Caco-2 (cell line): ENCODE measurements at places on chromosomes 6 and 20. TPM values are rescaled to one million over a fixed set of nuclear protein-coding genes. Genes with fewer than 3 reads are reported as not detected.

Gene BEND3
- 8.3 and 9.0 TPM in 2 replicates for total RNA-seq

GRCh38 chr20:13778827-13779226 is 5.9 kb downstream of the ESF1 start:
- H3K4me1 ChIP-seq, result no peaks in the 10 kb centered on the region
- peaks cover 4% of the 10 kb centered on the region for H3K36me3 ChIP-seq
- H3K27ac ChIP-seq, result no peak overlapping the region
- H3K4me3 ChIP-seq, result no peak overlapping the region
- H3K27me3 ChIP-seq, result no peaks in the 10 kb centered on the region

Gene TSHZ2
- 0.07 TPM in 2 replicates for total RNA-seq

- no peak overlapping the region for H3K4me3 ChIP-seq
- no peaks in the 10 kb centered on the region for H3K27me3 ChIP-seq
- H3K36me3 ChIP-seq, result no peaks in the 10 kb centered on the region
- H3K4me1 ChIP-seq, result peaks cover 13% of the 10 kb centered on the region; the same call in 1 of the 2 replicates
- H3K27ac ChIP-seq, result no peak overlapping the region
Observed at GRCh38 chr6:138597336-138597735, 98.0 kb upstream of the NHSL1 start.

DNA sequence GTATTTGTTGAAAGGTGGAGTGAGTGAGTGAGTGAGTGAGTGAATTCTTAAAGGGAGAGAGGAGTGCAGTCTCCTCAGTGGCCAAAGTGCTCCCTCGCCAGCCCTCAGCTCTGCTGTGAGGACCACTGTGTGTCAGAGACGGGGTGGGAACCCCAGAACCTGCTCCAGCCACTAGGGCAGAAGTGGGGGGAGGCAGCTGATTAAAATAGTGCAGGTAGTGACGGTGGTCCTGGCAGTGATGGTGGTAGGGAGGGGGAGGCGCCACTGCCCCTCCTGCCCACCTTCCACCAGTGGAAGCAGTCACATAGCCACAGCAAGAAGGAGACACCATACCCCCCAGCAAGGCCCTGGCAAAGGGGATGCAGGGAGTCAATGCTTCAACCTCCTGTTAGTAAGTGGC is 133.5 kb downstream of the PHACTR3 start:
- DNase-seq, result no peak
- H3K4me3 ChIP-seq, result no peak overlapping the region
- peaks cover 1% of the 10 kb centered on the region; the same call in 1 of the 2 replicates for H3K27me3 ChIP-seq
- H3K27ac ChIP-seq, result no peak overlapping the region
- H3K4me1 ChIP-seq, result no peaks in the 10 kb centered on the region
- H3K36me3 ChIP-seq, result no peaks in the 10 kb centered on the region

- H3K27ac ChIP-seq, result no peak overlapping the region
- H3K4me3 ChIP-seq, result no peak overlapping the region
- H3K27me3 ChIP-seq, result no peaks in the 10 kb centered on the region
- H3K4me1 ChIP-seq, result no peaks in the 10 kb centered on the region
Observed at GRCh38 chr6:106608080-106608668, 21.1 kb downstream of the RTN4IP1 start.

Gene ANKRD66
- not detected in 2 replicates for total RNA-seq

- peaks cover 76% of the 10 kb centered on the region for H3K4me1 ChIP-seq
- H3K27me3 ChIP-seq, result no peaks in the 10 kb centered on the region
- no peaks in the 10 kb centered on the region for H3K36me3 ChIP-seq
- peak overlapping the region; percentile 34 for H3K27ac ChIP-seq
- DNase-seq, result peak; percentile 93
- H3K4me3 ChIP-seq, result no peak overlapping the region
Observed at GRCh38 chr20:38113401-38114325, 51.4 kb downstream of the TGM2 start.

Gene CYP21A2
- total RNA-seq, result not detected in 2 replicates

Gene NT5DC1
- total RNA-seq, result 54.3 and 55.0 TPM in 2 replicates

Gene GJA10
- total RNA-seq, result not detected in 2 replicates

Gene PLN
- not detected in 2 replicates for total RNA-seq

- peaks cover 33% of the 10 kb centered on the region for H3K4me1 ChIP-seq
- H3K27me3 ChIP-seq, result no peaks in the 10 kb centered on the region
- peaks cover 6% of the 10 kb centered on the region for H3K36me3 ChIP-seq
- H3K27ac ChIP-seq, result peak overlapping the region; percentile 2
Observed at GRCh38 chr6:31697555-31697954, 5.6 kb downstream of the ABHD16A start.

- no peak for DNase-seq
- H3K27ac ChIP-seq, result no peak overlapping the region
- no peak overlapping the region for H3K4me3 ChIP-seq
- 0 out of 2 replicates have a peak, but pooled peaks cover 8% of the 10 kb centered on the region for H3K4me1 ChIP-seq
- peaks cover 5% of the 10 kb centered on the region for H3K36me3 ChIP-seq
Observed at GRCh38 chr20:20036756-20037155, 15.5 kb downstream of the CRNKL1 start.

DNA sequence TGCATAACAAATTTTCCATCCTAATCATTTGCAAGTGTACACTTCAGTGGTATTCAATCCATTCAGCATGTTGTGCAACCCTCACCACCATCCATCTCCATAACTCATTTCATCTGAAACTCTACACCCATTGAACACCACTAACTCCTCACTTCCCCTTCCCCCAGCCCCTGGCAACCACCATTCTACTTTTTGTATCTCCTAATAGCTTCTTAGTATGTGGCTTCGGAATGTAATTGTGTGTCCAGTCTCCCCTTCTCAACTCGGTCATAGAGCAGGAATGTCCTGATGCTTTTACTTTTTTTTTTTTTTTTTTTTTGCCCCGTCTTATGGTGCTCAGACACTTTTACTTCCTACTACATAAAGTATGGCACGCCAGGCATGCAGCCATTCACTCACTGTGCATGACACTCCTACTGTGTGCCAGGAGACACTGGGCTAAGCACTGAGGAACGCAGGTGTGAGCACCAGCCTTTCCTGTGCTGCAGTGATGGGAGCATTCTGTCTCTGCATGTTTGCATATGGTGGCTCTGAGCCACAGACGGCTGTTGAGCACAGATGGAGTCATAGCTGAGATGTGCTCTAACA is 15.3 kb downstream of the HCK start:
- no peaks in the 10 kb centered on the region for H3K4me1 ChIP-seq
- H3K27ac ChIP-seq, result no peak overlapping the region
- no peak for DNase-seq
- no peaks in the 10 kb centered on the region; the same call in 1 of the 2 replicates for H3K27me3 ChIP-seq
- H3K36me3 ChIP-seq, result no peaks in the 10 kb centered on the region

DNA sequence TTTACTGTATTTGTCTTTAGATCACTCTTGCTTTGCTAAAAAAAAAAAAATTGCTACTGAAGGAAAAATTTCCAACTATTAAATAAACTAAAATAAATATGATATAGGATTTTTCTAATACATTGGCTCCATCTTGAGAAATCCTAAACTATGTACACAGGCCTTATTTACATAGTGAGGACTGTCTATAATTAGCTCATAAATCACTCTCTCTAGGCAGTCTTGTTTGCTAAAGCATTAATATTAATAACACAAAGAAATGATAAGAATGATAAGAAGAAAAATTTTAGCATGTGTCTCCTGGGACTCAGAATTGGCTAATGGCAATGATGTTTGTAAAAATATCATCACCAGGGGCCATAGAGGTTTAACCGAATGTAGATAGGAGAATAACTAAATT is 13.3 kb upstream of the CRYBG1 start:
- peaks cover 1% of the 10 kb centered on the region for H3K27me3 ChIP-seq
- H3K36me3 ChIP-seq, result no peaks in the 10 kb centered on the region
- H3K4me3 ChIP-seq, result no peak overlapping the region
- H3K4me1 ChIP-seq, result peaks cover 7% of the 10 kb centered on the region; the same call in 1 of the 2 replicates

- no peaks in the 10 kb centered on the region for H3K4me1 ChIP-seq
- H3K27ac ChIP-seq, result no peak overlapping the region
- DNase-seq, result no peak
- H3K36me3 ChIP-seq, result no peaks in the 10 kb centered on the region
Observed at GRCh38 chr6:53938810-53939209, 144.0 kb downstream of the LRRC1 start.

- H3K36me3 ChIP-seq, result no peaks in the 10 kb centered on the region
- no peaks in the 10 kb centered on the region for H3K4me1 ChIP-seq
- DNase-seq, result no peak
- no peaks in the 10 kb centered on the region; the same call in 1 of the 2 replicates for H3K27me3 ChIP-seq
- no peak overlapping the region for H3K27ac ChIP-seq
Observed at GRCh38 chr20:36268440-36269342, 32.4 kb downstream of the AAR2 start.

GRCh38 chr6:139533573-139534471 is 159.4 kb upstream of the CITED2 start:
- peak overlapping the region; percentile 3; the same call in 1 of the 2 replicates for H3K4me3 ChIP-seq
- no peaks in the 10 kb centered on the region for H3K36me3 ChIP-seq
- peak; percentile 28 for DNase-seq
- peaks cover 54% of the 10 kb centered on the region for H3K4me1 ChIP-seq

GRCh38 chr6:26158076-26158580 is 70.9 kb downstream of the HFE start:
- peak; percentile 90 for DNase-seq
- peaks cover 6% of the 10 kb centered on the region for H3K4me1 ChIP-seq
- peak overlapping the region; percentile 74 for H3K4me3 ChIP-seq
- H3K27me3 ChIP-seq, result no peaks in the 10 kb centered on the region

Gene ULBP3
- total RNA-seq, result 8.1 and 8.5 TPM in 2 replicates

- H3K27ac ChIP-seq, result no peak overlapping the region
- H3K4me1 ChIP-seq, result no peaks in the 10 kb centered on the region
- H3K36me3 ChIP-seq, result no peaks in the 10 kb centered on the region
- no peak overlapping the region for H3K4me3 ChIP-seq
Observed at GRCh38 chr20:16821211-16822089, 73.3 kb downstream of the OTOR start.

DNA sequence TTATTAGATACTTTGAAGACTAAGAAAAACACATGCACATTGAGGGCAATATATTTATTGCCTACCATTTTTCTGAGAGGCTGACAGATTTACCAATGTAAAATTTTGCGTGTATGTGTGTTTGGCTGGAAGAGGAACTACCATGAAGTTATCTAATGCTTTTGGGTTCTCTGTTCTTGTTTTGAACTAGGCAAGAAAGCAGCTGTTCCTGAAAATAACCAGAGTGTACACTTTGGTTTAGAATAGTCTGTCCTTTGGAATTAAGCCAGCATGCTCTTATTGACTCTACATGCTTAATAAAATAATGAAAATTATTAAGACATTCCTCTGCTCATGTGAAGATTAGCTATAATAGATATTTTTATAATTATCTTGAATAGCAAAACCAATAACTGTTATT is 129.2 kb downstream of the MYB start:
- H3K4me3 ChIP-seq, result no peak overlapping the region
- no peaks in the 10 kb centered on the region for H3K36me3 ChIP-seq
- DNase-seq, result no peak
- no peaks in the 10 kb centered on the region for H3K4me1 ChIP-seq

DNA sequence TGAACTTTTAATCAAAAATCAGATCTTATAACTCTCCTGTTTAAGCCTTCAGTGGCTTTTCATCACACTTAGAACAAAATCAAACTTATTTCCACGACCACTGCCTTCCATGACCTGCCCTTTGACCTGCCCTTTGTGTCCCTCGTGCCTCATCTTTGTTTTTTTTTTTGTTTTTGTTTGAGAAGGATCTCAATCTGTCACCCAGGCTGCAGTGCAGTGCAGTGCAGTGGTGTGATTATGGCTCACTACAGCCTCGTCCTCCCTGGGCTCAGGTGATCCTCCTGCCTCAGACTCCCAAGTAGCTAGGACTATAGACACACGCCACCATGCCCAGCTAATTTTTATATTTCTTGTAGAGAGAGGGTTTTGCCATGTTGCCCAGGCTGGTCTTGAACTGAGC is 86.8 kb downstream of the CNBD2 start:
- H3K4me3 ChIP-seq, result no peak overlapping the region
- peaks cover 17% of the 10 kb centered on the region for H3K4me1 ChIP-seq
- DNase-seq, result no peak
- no peaks in the 10 kb centered on the region for H3K27me3 ChIP-seq
- no peak overlapping the region for H3K27ac ChIP-seq
- H3K36me3 ChIP-seq, result no peaks in the 10 kb centered on the region

DNA sequence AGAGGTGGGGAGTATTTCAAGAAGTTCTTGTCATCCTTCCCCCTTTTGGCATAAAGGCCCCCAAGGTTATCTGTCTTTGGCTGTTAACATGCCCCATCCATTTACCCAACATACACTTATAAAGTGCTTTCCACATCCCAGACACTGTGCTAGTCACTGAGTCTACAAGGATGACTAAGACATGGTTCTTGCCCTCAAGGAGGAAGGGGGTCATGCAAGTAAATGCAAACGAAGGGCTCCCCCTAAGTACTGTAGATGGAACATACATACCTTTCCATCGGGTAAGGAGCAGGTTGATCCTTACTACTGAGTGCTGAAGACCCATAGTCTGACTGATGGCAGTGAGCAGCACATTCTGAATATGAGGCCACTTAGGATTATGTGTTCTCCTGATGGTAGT is 38.3 kb downstream of the HECA start:
- no peaks in the 10 kb centered on the region for H3K36me3 ChIP-seq
- peaks cover 10% of the 10 kb centered on the region for H3K4me1 ChIP-seq
- H3K27ac ChIP-seq, result no peak overlapping the region
- H3K4me3 ChIP-seq, result no peak overlapping the region
- no peaks in the 10 kb centered on the region for H3K27me3 ChIP-seq
- DNase-seq, result no peak

GRCh38 chr6:139920776-139921100 is 546.3 kb upstream of the CITED2 start:
- no peak overlapping the region for H3K27ac ChIP-seq
- peaks cover 6% of the 10 kb centered on the region for H3K4me1 ChIP-seq
- H3K4me3 ChIP-seq, result no peak overlapping the region
- no peaks in the 10 kb centered on the region for H3K36me3 ChIP-seq
- no peak for DNase-seq

Gene SCRT2
- not detected in 2 replicates for total RNA-seq

Gene SLC2A10
- total RNA-seq, result 4.2 and 4.3 TPM in 2 replicates

Gene TMEM170B
- 3.1 and 4.0 TPM in 2 replicates for total RNA-seq

GRCh38 chr6:45665859-45666258 is 288.1 kb upstream of the SUPT3H start:
- DNase-seq, result no peak
- no peak overlapping the region for H3K27ac ChIP-seq
- no peaks in the 10 kb centered on the region for H3K4me1 ChIP-seq
- H3K4me3 ChIP-seq, result no peak overlapping the region

Gene POM121L2
- not detected in 2 replicates for total RNA-seq

DNA sequence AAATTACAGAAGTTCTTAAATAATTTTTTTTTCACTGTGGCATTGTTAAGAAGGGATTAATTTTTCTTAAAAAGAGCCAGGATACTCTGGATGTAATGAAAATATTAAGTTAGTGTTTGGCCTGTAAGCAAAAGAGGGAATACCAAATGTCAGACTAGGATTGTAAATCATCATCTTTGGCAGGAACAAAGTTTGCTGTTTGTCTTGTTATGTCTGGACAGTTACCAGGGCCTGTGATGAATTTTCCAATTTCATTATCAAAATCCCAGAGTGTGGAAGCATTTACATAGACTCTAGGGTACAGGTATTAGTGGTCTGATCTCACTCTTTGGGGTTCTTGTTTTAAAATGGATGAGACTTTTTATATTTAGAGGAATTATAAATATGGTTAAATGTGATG is 26.1 kb downstream of the CEP57L1 start:
- H3K4me1 ChIP-seq, result 0 out of 2 replicates have a peak, but pooled peaks cover 9% of the 10 kb centered on the region
- no peak for DNase-seq
- H3K4me3 ChIP-seq, result no peak overlapping the region
- no peaks in the 10 kb centered on the region for H3K36me3 ChIP-seq
- no peak overlapping the region for H3K27ac ChIP-seq

GRCh38 chr20:10297684-10298240 is 79.1 kb downstream of the SNAP25 start:
- H3K4me3 ChIP-seq, result no peak overlapping the region
- no peak for DNase-seq
- no peaks in the 10 kb centered on the region for H3K27me3 ChIP-seq
- H3K36me3 ChIP-seq, result no peaks in the 10 kb centered on the region
- H3K27ac ChIP-seq, result no peak overlapping the region
